ENCODE measurements at places on chromosomes 6 and 20.

GRCh38 chr6:69861986-69862385 lies 4.4 kb upstream of the COL19A1 start:
- no peak for DNase-seq

- DNase-seq, result no peak
Measured at GRCh38 chr6:154404791-154405400, 48.3 kb upstream of the IPCEF1 start.

- no peak for DNase-seq
Measured at GRCh38 chr6:25329982-25330381, 50.8 kb downstream of the CARMIL1 start.

- no peak for DNase-seq
Measured at GRCh38 chr6:12472601-12473038, 182.5 kb downstream of the EDN1 start.

- no peak for DNase-seq
Measured at GRCh38 chr20:49980140-49981008, 2.4 kb upstream of the SNAI1 start.

GRCh38 chr6:20403766-20404640 lies 2.3 kb downstream of the E2F3 start:
- DNase-seq, result peak; percentile 84

- no peak for DNase-seq
Measured at GRCh38 chr6:31405996-31406395, 2.6 kb downstream of the MICA start.

DNA sequence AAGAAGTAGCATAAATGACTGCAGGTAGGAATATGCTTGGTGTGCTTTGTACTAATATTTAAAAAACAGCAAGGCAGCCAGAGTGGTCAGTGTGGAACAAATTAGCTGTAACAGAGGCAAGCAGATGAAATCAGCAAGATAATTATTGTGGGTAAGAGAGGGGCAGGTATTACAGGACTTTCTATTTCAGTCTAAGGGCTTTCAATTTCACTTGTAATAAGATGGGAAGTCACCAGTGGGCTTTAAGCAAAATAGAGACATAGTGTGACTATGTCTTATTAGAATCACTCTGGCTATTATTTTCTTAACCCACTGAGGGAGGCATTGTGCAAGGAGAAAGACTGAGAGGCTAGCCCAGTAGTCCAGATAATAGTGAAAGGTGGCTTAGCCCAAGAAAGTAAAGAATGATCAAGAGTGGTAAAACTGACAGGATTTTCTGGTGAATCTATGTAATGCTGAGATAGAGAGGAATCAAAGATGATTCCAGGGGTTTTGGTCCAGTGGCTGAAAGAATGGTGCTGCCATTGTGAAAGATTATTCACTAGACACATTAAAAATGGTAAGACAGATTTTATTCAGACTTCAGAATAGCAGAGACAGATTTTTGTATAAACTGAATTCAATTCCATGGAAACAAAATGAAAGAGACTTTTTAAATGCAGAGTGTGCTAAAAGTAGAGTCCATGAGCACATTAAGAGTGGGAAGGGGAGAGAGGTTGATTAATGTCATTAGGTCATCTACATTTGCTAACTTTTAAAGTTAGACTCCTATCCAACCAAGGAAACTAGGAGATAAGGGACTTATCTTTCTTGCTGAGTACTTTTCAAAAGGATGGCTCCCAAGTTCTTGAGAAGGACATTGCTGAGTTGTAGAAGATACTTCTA lies 1136.0 kb downstream of the HACE1 start:
- DNase-seq, result no peak

DNA sequence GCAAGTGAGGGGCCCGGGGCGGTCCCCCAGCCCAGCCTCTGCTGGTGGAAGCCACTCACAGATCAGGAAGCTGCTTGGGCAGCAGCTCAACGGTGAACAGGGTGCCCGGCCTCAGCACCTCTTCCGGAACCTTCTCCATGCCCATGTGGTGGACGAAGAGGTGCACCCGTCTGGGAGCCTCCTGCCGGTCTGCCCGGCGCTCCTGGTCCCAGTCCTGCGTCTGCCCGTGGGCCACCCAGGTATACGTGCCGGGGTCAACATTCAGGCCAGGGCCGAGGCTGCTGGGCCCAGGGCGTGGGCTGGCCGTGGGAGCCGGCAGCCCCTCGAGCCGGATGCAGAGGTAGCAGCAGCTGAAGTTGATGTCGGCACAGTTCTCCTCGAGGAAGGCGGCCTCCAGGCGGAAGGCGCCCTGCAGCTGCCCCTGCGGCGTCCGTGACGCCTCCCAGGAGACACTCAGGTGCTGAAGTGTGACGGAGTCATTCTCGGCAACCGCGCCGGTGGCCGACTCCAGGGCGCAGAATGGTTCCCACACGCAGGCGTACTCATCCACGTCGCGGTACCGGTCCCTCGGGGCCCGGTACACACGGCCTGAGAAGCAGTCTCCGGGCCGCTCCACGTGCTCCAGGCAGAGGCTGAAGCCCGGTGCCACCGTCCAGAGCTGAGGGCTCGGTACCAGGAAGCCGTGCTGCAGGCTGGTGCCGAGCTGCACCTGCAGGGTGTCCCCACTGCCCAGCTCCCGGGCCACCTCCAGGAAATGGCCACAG lies 8.7 kb downstream of the FNDC11 start:
- DNase-seq, result no peak

DNA sequence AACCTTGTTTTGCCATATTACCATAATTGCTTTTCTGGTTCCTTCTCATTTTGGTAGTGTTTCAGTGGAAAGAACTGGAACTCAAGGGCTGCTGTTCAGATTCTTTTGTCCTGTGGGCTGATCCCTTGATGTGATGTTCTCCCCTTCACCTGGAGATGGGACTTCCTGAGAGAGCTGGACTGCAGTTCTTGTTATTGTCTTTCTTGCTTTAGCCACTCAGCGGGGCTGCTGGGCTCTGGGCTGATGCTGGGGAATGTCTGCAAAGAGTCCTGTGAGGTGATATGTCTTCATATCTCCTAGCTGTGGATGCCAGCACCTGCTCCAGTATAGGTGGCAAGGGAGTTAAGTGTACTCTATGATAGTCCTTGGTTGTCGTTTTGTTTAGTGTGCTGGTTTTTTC lies 79.0 kb downstream of the BCKDHB start:
- DNase-seq, result no peak

All from stimulated activated CD8-positive, alpha-beta memory T cell treated with anti-CD3 and anti-CD28 coated beads, Interleukin-4, amount 100 ng/mL, for 48 hours (primary cell).